CD4-positive, alpha-beta T cell treated with Interleukin-1 beta for 1 hour (primary cell): ENCODE measurements at places on chromosomes 16 and 17.

DNA sequence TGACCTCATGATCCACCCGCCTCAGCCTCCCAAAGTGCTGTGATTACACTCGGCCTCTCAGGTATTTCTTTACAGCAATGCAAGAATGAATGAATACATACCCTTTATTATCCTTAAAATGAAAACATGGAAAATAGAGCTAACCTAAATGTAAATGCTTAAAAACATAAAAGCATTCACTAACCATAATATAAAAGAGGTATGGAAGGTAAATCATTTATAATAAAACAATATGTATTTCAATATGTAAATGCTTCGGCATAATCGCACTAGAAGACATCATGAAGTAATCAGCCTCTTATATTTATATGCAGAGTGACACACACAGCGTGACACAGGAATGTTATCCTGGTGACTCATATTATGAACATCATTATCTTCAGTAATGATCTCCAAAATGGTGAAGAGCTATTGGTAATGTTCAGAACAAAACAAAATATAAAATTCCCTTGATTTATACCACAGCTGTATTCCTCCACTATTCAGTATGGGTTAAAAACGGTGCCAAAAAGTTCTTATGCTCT, 53.9 kb downstream of the AIPL1 start:
- no peak for DNase-seq

DNA sequence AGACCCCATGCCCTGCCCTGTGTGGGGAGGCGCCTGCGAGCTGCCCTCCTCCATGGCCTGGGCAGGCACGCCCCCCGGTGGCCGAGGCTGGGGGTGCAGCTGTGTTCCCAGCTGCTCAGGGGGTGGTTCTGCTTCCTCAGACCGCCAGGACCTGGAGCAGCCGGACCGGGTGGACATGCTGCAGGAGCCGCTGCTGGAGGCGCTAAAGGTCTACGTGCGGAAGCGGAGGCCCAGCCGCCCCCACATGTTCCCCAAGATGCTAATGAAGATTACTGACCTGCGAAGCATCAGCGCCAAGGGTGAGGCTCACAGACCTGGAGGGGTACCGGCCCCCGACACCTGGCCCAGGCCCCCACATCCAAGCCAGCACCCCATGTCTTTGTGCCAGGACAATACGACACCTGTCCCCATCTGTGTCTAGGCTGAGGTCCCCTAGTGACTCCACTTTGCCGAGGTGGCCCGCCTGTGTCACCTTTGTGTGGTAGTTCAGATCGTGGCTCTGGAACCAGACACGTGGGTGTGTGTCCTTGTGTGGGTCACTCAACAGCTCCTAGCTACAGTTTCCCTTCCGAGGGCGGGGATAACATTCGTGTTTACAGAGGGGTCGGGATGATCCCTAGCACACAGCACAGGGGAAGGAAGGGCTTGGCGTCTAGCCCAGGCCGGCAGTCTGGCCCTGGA, 9.3 kb downstream of the GJD3 start:
- peak; percentile 80 for DNase-seq

DNA sequence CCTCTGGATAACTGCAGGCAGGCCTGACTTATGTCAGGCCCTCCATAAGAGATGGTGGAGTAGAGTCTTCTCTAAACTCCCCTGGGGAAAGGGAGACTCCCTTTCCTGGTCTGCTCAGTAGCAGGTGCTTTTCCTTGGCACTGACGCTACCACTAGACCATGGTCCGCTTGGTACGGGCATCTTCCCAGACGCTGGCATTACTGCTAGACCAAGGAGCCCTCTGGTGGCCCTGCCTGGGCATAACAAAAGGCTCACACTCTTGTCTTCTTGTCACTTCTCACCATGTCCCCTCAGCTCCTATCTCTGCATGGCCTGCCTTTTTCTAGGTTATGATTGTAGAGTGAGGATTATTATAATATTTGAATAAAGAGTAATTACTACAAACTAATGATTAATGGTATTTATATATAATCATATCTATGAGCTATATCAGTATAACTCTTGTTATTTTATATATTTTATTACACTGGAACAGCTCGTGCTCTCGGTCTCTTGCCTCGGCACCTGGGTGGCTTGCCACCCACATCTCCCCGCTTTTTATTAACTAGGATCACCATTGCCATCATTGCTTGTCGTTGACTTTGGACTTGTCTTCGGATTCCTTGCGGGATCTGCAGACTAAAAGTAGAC, 59.8 kb upstream of the ARL4D start:
- peak; percentile 71 for DNase-seq

GRCh38 chr17:4766201-4766600, 5.5 kb upstream of the TM4SF5 start:
- no peak for DNase-seq

GRCh38 chr17:47878203-47879027, 17.6 kb upstream of the SP2 start:
- DNase-seq = no peak

DNA sequence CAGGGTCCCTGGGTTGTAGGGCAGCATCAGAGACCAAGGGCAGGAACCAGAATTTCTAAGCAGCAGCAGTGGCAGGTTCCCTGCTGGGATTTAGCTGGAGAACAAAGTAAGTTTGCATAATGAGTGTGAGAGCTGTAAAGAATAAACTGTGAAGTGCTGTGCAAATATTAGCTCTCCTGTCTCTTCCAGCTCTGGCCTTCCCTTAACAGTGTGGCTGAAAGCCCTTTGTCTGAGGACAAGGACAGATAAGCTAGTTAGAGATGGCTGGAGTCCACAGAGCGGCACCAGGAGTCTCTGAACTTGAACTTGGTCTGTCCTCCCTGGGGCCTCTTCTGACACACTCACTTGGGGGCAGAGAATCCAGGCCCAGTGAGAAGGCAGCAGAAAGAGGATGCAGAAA, 98.2 kb upstream of the WSCD1 start:
- DNase-seq = no peak

DNA sequence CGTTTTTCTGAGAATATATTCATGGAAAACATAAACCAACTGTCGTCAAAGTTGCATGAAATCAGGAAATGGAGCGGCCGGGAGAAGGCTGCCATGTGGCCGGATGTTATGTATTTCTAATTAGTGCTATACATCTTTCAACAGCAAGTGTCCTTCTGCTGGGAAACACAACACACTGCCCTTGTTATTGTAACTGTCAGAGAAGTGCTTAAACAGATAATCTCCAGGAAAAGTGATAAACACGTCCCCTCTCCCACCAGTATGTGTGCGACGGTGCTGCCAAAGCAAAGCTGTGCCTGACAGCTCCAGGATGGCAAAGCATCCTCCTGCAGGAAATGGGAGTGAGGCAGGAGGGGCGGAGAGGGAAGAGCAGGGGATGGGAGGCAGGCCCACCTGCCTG, 111.8 kb downstream of the SMG6 start:
- no peak for DNase-seq

DNA sequence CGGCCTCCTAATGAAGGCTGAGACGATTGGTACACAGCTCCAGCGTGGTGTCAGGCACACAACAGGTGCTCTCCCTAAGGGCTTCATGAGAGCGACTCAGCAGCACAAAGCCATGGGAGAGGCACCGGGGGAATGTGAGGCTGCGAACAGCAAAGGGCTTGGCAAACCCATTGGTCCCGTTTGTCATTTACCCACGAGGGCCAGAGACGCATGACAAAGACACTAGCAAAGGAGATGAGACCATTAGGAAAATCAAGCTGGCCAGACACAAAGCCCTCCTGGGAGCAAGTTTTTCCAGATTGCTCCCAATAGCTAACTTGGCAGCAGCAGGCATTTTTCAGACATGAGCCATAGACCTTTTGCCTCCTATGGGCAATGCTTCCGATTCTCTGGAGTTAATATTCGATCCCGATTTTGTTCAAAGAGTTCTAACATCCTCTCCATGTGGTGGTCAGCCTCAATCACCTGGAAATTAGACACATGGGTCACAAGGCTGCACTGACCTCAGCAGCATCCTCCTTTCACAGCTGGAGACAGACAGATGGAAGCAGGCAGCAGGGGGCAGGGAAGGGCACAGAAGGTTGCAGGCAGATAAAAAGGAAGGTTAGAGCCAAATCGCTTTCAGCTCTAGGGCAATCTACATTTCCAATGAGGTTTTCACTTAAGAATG, 38.2 kb downstream of the TK2 start:
- DNase-seq = peak; percentile 16

GRCh38 chr16:88634141-88634993, 4.0 kb upstream of the IL17C start:
- peak; percentile 68 for DNase-seq

DNA sequence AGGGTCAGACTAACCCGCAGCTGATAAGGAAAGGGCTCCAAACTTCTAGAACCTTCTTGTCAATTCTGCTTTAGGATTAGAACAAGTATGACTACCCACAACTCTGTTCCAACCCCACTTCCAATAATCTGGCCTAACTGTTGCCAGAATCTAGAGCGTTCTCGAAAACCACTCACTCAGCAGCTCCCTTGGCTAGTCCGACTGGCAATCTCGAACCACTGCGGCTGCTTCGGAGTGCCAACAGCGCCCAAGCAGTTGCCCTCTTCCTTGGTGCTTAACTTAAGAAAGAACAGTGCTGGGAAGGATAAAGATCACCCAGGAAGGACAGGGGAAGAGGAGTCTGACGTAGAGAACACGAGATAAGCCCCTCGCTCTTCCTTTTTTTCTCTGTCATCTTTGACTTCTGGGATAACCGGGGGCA, 818 bp downstream of the DNAJC7 start:
- peak; percentile 28 for DNase-seq

DNA sequence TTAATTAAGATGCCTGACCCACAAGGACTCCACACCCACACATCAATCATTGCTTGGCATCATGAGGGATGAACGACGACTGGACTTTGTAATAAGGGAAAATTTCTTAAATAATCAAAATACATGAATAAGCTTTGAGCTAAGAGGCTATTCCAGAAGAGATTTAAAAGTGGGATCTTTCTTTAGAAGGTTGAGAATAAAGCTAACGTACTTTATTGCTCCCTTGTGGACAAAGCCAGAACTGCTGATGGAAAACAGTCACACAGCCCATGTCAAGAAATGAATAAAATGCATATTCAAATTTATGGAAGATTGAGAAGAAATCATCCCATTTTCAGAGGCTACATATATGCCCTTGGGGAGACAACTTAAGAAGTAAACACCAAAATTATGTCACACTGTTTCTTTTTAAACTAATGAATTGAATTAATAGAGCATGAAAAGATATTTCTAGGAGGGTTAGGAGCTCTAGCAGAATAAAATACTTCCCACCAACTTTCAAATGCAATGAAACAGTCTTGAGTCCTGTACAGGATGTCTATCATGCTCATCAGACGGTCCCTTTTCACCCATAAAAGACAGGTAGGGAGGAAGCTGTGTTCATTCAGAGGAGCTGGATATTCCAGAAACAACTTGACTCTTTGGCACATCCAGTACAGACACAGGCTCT, 60.2 kb upstream of the PHOSPHO1 start:
- no peak for DNase-seq

GRCh38 chr16:85987750-85988078, 88.8 kb downstream of the IRF8 start:
- DNase-seq = no peak

DNA sequence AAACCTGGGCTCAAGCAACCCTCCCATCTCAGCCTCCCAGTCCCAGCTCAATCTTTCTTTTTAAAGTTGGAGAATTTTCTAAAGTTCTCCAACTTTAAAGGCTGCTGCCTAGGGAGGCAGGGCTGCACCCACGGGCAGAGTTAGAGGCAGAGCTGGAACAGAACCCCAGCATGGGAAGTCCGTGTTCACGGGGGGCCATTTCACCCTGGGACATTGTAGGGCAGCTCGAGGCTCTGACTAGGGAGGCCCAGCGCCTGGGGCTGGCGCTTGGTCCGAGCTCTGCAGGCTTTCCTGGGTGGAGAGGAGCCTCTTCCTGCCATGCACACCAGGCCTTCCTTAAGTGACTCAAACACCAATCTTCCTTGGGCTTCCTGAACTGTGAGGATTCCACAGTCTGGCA, 70.2 kb downstream of the CYLD start:
- DNase-seq = no peak

GRCh38 chr16:58099956-58100300, 29.3 kb downstream of the CFAP20 start:
- no peak for DNase-seq

DNA sequence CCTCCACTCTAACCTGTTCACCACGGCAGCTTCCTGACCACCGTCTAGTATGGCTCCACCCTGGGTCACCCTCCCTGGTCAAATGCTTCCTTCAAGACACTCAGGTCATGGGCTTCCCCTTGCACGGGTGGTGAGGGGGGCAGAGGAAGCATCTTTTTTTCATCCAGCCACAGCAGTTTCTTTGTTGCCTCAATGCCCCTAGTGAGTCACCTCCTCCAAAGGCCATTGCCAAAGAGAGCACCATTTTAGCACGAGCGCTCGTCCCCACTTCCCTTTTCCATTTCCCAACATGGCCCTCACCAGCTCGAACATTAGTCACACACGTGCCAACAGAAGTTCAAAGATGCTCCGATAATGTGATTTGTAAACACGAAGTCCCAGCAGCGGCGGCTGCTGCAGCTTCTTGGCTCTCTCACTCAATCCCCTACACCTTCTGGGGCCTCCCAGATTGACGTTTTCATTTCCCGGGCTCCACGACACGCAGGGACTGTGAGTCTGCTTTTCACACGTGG, 134.6 kb downstream of the GAS7 start:
- peak; percentile 26 for DNase-seq
